Activated CD4-positive, alpha-beta memory T cell treated with anti-CD3 and anti-CD28 coated beads for 36 hours (primary cell): ENCODE measurements at places on chromosomes 12 and 14. TPM values are rescaled to one million over a fixed set of nuclear protein-coding genes. Genes with fewer than 3 reads are reported as not detected.

DNA sequence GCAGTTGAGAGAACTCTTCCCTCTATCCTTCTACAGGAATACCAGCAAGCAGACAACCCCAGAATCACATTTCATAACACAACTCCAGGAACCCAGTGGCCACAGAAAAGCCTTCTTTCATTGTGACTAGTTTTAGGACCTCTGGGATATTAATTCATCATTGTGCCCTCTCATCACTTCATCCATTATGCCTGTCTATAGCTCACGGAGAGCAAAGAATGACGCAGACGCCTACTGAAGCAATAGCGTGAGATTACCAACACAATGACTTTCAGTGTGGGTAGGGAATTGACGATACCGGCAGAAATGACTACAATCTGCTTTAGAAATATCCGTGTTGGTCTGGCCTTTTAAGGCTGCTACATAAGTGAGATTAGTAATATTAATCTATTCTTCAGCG lies 158.1 kb upstream of the FOXG1 start:
- no peak for DNase-seq

- DNase-seq, result no peak
These were observed 30.1 kb downstream of the E2F7 start for GRCh38 chr12:77035226-77035625.

DNA sequence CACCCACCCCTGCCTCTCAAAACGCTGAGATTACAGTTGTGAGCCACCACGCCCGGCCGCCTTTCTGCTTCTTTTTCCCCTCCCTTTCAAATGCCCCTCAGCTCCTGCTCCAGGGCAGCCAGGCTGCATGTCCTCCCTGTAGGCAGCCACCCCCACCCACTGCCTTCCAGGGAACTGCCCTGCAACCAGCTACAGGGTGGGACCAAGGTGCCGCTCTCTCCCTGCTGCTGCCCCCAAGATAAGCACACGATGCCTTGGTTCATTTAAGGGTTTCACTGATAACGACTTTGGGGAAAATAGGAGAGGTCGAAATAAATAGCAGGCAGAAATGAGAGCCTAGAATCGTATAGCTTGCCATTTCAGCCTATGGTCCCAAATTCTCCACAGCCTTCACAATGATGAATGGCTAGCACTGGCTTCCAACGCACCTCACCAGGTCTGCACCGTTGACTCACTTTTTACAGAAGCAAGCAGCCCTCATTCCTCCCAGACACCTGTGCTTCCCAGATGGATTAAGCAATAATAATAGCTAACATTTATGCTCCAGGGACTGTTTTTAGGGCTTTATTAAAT lies 40.7 kb downstream of the ATG14 start:
- no peak for DNase-seq

DNA sequence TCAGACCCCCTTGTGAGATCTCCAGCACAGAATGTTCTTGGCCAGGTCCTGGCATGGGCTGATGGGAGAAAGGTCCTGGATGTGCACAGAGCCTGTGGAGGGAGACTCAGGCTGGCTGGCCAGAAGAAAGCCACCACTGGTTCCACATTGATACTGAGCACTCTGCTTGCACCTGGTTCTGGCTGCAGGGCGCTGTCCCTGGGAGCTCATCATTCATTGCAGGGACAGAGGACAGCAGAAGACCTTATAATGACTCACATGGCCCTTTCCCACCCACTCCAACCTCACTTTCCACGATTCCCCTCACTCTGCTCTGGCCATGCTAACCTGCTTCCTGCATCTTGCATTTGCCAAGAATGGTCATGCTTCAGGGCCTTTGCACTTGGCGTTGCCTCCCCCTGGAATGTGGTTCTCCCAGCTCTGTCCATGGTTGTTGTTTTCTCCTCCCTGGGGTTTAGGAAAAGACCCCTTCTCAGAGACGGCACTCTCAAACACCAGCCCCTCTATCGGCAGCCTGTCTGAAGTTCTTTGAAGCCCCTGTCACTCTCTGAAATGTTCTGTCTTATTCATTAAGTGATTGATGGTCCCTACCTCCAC lies 10.3 kb downstream of the KRT7 start:
- DNase-seq, result no peak

- DNase-seq, result no peak
These were observed 210.1 kb downstream of the TMEM132D start for GRCh38 chr12:129693731-129694130.

DNA sequence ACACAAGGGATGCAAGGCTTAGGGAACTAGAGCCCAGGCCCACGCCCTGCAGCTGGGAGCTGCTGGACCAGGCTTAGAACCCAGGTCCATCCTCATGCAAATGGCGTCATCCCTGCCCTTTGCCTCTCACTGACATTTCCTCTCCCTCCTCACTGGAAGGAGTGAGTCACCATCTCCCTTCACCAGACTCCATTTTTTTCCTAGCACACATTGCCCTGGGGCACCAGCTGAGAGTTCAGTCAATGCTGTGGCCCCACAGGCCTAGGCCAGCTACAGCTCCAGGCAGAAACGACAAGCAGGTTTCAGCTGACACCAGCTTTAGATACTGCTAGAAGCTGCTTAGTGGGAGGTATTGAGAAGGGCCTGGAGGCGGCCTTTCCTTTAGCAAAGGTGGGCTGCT lies 98.9 kb downstream of the RIMBP2 start:
- DNase-seq, result no peak

DNA sequence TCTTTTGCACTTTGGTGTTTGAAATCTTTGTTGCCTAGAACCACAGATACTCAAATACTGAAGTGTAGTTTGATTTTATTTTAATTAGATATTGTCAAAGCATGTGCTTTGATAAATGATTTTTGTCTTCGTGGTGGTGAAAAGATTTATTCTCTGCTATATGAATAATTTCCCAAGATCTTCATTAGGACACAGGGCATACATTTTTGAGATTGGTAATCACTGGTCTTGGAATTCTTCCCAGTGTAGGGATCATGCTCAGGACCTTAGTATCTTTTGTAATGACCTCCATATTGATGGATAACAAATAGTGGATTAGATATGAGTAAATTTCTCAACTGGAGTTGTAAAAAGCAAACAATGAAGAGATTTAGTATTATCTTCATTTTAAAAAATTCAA lies 28.2 kb downstream of the TBK1 start:
- no peak for DNase-seq

DNA sequence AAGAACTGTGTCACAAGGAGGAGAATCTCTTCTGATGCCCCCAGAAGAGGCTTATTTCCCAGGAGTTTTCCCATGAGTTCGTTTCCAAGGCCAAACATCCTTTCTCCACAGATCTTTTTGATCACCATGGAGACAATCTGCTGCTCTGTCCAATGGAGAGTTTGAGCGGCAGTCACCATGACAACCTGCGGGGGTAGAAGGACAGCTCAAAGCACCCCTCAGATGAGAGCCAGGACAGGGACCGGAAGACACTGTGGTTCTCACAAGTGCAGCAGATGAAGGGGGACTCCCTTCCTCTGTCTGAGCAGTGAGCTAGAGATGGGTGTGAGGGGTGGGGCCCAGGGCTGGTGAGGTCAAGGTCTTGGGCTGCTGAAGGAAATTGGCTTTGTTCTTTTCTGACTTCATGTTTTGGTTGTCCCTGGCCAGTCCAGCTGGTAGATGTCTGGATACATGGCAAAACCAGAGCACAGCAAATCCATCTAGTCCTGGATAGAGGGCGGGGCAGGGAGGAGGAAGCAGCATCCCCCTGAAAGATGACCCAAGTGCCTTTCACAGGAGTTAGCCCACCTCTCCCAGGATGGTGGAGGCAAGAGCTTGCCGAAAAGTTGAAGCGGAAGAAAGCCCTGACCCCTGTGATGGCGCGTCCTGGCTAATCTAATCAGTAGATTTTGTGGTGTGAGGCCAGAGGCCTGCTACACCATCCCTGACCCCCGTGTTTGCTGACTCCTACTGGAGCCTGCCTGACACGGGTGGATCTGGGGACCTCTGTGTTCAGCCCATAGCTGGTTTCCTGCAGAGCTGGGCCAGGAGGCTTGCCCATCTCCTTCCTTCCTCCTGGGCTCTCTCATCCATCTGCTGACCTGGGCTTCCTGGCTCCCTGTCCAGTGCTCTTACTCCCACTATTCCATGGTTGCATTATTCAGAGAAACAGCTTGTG lies 24.4 kb downstream of the DHRS2 start:
- DNase-seq, result peak; percentile 21

- DNase-seq, result peak; percentile 37
These were observed at the start of gene KITLG for GRCh38 chr12:88580051-88580871. KITLG (minus strand) TSS chr12:88580471; CDS start chr12:88580278, 193 bp downstream.

The FERMT2 gene
- total RNA-seq, result 5.3 TPM

The RPS6KL1 gene
- 4.2 TPM for total RNA-seq
